GM12864 (cell line): ENCODE measurements at places on chromosomes 4 and X.

DNA sequence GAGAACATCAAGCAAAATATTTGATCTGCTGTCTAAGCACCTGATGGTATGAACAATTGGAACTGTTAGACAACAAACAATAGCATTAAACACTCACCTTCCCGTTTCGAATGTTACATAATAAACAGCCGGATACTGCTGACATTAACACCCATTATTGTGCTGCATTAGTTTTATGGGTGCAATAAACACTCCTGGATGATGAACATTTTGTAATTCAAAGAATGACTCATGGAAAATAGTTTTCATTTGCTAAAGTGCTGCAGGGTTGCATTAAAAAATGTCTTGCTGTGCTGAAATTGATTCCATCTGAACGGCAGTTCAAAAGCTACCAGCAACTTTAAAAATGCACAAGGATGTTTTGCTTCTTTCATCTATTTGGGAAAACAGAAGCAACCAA is 100.8 kb upstream of the SORBS2 start:
- no peak for DNase-seq

DNA sequence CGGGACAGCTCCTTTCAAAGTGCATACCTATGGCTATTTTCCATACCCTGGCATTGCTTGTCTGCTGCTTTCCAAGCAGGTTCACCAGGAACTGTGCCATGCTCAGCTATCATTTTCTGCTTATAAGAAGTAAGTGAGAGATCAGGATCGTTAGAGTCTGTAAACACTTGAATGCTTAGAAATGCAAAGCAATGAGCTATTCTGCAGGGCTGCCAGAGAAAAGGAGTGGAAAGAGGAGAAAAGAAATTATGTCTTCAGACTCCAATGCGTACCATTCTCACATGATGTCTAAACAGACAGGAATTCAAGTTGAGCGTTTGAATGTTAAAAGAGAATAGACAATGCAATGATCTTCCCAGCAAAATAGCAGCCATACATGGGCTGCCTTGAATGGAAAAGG is 245.5 kb upstream of the SLC7A11 start:
- DNase-seq, result no peak

DNA sequence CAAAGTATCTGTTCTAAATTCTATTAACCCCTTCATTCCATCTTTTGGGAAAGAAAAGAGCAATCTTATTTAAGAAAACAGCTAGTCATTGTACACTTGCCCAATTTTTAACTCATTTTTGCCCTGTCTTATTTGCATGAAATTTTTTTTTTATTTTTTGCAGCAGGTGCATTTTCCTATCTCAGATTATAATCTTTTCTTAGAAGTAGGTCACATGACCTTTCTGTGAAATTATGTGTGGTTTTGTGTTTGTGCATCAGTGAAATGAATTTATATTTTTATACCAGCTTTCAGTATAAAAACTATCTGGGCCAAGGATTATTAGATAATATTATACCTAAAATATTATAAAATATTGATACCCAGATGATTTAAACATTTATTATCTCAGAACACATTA is 145.6 kb downstream of the INPP4B start:
- DNase-seq, result no peak

DNA sequence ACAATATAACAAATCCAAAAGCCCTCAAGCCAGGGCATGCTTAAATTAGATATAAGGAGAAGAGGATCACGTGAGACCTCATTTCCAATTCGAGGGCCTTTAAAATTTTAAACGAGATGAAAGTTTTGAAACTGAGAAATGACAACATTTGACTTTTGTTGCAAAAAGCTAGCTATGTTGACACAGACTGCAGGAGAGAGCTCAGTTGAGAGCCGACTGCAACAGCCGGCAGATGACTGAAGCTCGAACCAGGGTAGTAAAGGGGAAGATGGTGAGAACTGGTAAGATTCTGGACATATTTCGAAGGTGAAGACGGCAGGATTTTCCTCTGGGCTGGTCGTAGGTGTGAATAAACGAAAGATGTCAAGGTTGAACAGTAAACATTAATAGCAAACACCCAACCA is 773 bp downstream of the PRMT9 start:
- DNase-seq, result no peak

- DNase-seq, result no peak
Observed at GRCh38 chr4:561426-561825, 14.7 kb downstream of the TMEM271 start.

- DNase-seq, result no peak
Observed at GRCh38 chr4:33395731-33396485, 2675.7 kb downstream of the PCDH7 start.

GRCh38 chr4:102529977-102530376 is 28.8 kb downstream of the NFKB1 start:
- no peak for DNase-seq

GRCh38 chrX:108359806-108360602 is 78.2 kb downstream of the COL4A6 start:
- no peak for DNase-seq

DNA sequence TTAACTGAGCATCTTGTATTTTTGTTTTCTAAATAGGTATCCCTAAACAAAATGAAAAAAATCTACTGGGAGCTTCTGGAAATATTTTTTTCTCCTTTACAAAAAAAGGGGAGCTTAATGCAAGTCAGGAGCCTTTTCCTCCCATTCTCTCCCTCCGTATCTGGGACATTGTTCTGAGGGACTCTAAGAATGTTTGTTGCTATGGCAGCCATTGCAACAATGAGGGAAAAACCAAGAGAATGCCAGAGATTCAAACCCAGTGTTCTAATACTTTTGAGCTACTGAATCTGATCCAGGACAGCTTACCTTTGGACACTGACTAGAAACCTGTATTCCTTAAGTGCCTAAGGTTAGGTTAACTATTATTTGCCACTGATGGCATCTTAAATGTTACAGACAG is 485.7 kb upstream of the HS3ST1 start:
- DNase-seq, result no peak

DNA sequence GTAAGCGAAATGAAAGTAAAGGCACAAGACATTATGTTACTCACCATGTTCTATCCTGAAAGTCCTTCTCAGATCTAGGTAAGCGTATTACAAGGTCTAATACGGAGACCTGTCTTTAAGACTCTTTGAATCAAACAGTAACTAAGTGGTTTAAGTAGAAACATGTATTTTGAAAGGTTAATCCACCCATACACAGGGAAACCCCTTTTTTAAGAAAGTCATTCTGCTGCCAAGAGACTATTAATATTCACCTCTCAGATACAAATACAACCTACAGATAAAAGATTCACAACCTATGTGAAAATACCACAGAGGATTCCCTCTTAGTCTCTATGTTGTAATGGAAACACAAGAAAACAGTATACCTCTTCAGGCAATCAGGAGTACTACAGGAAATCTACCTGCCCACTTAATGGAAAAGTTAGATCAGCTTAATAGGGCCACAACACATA is 63.2 kb upstream of the TNIP3 start:
- no peak for DNase-seq

DNA sequence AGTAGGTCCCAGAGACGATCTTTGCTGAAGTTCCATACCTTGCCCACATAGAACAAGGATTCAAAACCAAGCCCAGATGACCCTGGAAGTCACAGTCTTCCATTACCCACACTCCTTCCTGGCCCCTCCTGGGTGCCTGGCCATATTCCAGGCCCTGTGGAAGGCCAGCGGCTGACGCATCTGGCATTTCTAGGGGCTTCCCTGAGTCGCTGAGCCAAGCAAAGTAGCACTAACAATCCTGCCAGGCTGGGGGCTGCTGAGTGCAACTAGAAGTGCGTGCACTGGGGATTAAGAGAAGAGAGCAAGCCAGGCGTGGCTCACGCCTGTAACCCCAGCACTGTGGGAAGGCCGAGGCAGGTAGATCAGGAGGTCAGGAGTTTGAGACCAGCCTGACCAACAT is 175.2 kb upstream of the CPEB2 start:
- DNase-seq, result no peak

- no peak for DNase-seq
Observed at GRCh38 chr4:7717946-7718490, 221.6 kb downstream of the AFAP1 start.

- peak; percentile 15 for DNase-seq
Observed at GRCh38 chr4:114423582-114423981, 175.0 kb upstream of the UGT8 start.

DNA sequence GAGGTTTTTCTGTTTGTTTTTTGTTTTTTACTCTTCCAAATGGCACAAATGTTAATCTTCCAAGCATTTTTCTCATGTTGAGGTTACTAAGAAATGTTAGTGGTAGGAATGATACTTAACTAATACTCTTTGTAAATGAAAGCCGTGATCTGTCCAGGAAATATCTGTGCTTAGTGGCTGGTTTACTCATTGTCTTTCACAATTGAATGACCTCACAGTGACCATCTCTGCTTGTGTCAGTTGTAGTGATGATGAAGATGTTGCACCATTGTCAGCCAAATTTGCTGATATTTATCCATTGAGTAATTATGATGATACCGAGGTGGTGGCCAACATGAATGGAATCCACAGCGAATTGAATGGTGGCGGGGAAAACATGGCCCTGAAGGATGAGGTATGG is 93.5 kb downstream of the TNIP2 start:
- DNase-seq, result no peak

GRCh38 chrX:41607264-41607832 is 81.4 kb upstream of the GPR34 start:
- DNase-seq, result no peak

DNA sequence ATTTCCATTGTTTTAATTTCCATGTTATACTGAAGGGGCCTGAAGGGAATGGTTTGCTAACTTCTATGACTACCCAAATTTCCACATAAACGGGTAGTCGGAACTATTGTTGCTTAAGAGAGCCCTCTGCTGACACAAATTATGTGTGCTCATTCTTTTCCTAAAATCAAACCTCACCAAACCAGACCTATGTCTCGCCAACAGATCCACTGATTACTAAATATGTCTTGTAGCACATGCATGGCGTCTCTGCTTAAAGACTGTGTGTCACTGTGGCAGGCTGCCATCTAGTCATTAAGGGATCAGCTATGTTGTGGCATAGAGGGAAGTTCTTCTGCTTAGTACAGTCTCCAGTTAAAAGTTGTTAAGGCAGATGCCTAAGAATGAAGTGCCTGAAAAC is 25.1 kb downstream of the PIR start:
- no peak for DNase-seq

GRCh38 chrX:30248854-30249253 is 1.9 kb downstream of the MAGEB1 start:
- DNase-seq, result no peak

DNA sequence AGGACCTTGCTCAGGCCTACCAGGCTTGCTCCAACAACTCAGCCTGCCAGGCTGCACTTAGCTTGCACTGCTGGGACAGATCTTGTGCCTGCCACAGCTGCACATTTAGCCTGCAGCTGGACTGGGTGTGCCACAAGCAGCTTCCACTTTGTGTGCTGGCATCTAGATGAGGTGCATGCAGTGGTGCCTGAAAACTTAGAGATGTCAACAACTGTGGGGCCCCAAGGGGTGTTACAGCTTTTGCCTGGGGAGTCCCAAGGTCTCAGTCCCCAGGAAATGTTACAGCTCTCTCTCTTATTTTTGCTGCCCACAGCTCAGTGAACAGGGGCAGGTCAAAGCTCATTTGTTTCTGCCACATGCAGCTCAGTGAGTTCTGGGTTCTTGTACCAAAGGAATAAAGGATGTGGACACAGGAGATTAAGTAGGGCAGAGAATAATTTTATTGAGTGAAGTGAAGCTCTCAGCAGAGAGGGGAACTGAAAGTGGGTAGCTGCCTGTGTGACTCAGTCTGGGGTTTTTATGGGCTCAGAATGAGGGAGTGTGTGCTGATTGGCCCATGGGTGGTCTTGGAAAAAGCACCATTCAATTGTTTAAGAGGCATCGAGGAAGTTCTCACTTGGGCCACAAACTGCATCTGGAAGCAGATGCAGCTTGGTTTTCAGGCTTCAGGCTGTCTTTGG is 828.3 kb downstream of the TECRL start:
- no peak for DNase-seq

GRCh38 chrX:69556060-69557011 is 52.2 kb downstream of the NALF2 start:
- no peak for DNase-seq

DNA sequence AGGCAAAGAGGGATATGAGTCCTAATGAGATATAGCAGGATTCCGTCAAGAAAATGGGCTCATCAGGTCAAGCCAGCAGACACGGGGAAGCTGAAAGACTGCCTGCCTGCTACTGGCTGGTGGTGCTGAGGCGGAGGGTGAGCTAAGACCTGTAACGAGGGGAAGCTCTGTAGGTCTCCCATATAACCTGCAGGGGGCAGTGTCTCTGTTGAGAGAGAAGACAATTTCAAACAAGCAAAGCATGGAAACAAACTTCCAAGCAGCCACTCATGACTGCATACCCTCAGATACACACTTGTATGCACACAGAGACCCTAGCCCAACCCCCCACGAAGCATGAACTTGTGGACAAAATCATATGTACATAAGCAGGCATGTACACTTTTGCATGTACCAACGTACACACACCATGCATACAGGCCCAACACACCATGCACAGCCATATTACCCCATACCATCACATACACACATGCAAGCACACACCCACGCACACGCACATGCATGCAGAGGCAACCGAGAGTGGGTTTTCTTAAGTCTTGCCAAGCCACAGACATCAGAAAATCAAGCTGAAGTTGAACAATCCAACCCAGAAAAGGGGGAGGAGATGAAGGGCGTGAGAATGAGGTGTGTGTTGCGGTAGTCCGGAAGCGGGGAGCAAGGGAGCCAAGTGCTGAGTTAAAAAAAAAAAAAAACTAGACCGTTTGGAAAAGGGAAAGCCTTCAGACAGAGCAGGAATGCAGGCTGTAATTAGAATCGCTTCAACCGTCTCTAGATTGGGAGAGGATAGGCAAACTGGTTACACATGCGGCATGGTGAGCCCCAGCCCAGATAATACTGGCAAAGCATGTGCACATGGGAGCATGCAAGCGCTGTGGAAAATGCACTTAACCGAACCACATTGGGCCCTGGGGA is 71.0 kb downstream of the PJA1 start:
- DNase-seq, result peak; percentile 1

DNA sequence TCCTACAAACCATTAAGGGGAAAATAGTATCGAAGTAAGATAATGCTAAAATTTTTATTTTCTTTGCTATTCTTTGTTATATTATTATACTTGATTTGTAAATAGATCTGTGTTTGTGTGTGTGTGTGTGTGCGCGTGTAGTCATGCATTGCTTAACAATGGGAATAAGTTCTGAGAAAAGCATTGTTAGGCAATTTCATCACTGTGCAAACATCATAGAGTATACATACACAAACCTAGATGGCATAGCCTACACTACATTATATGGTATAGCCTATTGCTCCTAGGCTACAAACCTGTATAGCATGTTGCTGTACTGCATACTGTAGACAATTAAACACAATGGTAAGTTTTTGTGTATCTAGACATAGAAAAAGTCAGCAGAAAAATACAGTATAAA is 17.1 kb downstream of the MTTP start:
- DNase-seq, result no peak
